Activated T-helper 17 cell treated with anti-CD3 and anti-CD28 coated beads, Interleukin-2, amount 50 U/mL, for 72 hours (primary cell): ENCODE measurements at places on chromosomes 3 and 15. TPM values are rescaled to one million over a fixed set of nuclear protein-coding genes. Genes with fewer than 3 reads are reported as not detected.

Gene CNTN3
- not detected for total RNA-seq

Gene PLSCR2
- not detected for total RNA-seq

Gene CGNL1
- total RNA-seq = not detected

Gene PLS1
- 1.5 TPM for total RNA-seq

Gene WDR5B
- total RNA-seq = 2.3 TPM

DNA sequence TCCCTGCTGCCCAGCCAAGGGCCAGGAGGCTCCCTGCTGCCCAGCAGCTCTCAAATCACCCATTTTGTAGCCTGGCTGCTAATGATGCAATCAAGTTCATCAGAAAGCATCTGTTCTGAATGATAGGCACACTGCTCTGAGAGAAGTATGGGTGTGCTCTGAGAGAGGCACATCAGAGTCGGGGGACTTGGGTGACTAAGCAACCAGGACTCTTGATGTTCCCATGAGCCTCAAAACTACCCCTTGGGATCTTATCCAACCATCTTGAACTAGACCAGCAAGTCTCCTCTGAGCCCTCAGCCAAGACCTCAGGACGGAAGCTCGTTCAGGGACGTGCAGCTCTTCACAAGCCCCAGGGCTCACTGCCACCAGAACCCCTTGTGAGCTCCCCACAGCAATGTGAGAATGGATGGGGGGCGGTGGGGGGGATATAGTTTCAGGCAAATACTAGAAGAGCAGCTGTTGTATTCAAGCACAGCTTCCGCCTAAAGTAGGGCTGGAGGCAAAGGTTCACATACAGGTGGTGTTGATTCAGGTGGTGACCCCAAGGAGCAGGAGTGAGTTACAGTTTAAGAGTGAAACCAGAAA is 52.2 kb upstream of the HES1 start:
- no peak for ATAC-seq

- ATAC-seq = no peak
Measured at GRCh38 chr3:99023590-99024192, 122.2 kb upstream of the DCBLD2 start.

GRCh38 chr3:188562144-188562543 is 408.2 kb downstream of the LPP start:
- no peak for ATAC-seq

GRCh38 chr15:75925440-75925839 is 21.8 kb downstream of the FBXO22 start:
- ATAC-seq = no peak

GRCh38 chr3:96836153-96836915 is 21.9 kb downstream of the EPHA6 start:
- no peak for ATAC-seq

DNA sequence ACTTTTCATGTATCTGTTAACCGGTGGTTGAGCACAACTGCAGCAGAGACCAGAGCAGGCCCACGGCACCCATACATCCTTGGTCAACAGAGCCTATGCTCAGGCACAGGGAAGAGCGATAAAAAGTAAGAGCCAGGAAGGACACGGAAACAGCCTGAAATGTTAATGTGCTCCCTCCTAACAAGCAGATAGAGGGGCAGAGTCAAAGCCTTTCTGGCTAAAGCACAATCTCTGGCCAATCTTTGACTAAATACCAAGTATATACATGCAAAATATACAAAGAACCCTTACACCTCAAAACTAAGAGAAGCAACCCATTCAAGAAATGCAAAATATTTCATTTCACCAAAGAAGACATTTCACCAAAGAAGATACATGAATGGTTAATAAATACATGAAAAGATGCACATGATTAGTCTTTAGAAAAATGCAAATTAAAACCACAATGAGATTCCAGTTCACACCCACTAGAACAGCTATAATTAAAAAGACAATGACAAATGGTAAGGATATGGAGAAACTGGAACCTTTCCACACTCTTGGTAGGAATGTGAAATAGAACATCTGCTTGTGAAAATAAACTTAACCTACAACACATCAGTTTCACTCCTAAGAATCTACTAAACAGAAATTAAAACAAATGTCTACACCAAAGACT is 88.0 kb downstream of the OSBPL10 start:
- ATAC-seq = no peak

DNA sequence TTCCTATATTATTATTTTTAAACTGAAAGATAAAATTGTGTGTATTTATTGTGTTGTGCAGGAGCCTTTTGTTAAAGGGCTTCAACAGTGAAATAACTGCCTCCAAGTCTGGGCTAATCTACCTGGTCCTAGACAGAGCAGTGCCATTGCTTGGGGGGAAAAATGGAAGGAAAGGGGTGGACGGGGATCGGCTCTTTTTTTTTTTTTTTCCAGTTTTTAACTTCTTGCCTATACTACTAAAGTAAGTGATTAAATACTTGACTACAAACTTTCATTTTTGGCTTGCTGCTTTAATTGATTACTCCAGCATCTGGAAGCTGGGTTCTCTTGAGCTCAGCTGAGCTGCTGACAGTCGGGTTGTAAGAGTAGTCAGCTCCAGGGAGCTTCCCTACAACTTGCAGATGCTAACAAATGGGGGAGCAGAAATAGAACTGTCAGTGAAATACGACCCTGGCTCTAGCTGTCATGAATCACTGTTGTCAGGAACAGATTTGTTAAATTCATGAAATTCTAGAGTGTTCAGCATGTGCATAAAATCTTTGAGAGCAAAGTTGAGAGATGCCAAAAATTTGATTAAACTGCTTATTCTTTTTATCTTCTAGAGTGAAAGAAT is 276.7 kb downstream of the ROBO1 start:
- ATAC-seq = no peak

- ATAC-seq = no peak
Measured at GRCh38 chr3:100584101-100584660, 25.2 kb upstream of the ADGRG7 start.

GRCh38 chr15:74680456-74680855 is 15.4 kb downstream of the EDC3 start:
- ATAC-seq = no peak

- no peak for ATAC-seq
Measured at GRCh38 chr15:33019354-33019981, 175.0 kb downstream of the FMN1 start.

DNA sequence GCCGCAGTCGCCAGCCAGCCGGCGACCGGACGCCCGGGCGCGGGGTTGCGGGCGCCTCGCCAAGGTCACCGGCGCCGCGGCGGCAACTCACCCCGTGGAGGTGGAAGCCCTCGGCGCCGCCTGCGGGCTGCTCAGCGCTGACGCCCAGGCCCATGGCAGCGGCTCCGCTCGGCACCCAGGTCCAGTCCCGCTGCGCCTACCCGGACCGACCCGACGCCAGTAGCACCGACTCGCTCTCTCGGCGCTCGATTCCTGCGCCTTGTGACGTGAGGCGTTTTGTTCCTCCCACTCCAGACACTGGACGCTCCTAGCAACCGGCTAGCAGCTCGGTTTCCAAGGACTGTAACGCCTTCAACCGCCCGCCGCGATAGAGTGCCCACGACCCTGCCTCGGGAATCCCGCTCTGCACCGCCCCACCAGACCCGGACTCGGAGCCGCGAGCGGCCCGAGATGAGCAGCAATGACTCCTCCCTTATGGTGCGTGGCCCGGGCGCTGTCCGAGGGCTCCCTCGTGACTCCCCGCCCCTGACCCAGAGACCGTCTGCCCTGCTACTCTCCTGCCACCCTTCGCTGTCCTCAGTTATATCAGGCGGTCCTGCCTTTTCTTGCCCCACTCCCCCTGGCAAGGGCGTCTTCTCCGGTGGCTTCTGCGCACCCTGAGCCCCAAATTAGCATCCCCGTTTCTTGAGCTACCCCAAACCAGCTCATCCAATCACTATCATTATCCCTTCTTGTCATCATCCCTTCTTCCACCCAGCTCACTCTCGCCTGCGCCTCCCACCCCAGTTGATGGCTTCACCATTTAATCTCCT is at the start of the genes GORASP1 and TTC21A:
Gene GORASP1, minus strand, starts transcription at position 240 of the 812 bp plus-strand sequence. Its CDS starts 86 bp downstream, at position 154.
Gene TTC21A, plus strand, starts transcription at position 293 of the 812 bp plus-strand sequence. Its CDS starts 158 bp downstream, at position 451.
- ATAC-seq = peak; percentile 77

DNA sequence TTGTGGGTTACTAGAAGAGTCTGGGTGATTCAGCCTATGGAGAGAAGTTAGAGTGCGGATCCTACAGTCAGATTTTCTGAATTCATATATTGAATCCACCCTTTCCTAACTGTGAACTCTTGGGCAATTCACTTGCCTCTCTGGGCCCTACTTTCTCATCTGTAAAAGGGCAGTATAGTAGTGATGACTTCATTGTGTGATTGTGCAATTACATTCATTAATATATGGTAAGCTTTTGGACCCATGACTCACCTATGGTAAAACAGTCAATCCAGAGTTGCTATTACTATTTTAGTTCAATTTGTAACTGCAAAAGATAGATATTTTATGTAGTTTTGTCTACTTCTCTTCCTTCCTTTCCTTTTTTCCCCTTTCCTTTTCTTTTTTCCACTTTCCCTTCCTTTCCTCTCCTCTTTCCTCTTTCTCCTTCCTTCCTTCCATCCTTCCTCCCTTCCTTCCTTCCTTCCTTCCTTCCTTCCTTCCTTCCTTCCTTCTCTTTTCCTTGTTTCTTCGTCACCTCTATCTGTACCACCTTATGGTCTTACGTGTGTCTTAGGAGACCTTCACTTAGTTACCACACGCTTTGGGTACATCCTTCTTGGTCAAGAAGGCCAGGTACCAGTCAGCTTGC is 37.0 kb downstream of the GMNC start:
- no peak for ATAC-seq

DNA sequence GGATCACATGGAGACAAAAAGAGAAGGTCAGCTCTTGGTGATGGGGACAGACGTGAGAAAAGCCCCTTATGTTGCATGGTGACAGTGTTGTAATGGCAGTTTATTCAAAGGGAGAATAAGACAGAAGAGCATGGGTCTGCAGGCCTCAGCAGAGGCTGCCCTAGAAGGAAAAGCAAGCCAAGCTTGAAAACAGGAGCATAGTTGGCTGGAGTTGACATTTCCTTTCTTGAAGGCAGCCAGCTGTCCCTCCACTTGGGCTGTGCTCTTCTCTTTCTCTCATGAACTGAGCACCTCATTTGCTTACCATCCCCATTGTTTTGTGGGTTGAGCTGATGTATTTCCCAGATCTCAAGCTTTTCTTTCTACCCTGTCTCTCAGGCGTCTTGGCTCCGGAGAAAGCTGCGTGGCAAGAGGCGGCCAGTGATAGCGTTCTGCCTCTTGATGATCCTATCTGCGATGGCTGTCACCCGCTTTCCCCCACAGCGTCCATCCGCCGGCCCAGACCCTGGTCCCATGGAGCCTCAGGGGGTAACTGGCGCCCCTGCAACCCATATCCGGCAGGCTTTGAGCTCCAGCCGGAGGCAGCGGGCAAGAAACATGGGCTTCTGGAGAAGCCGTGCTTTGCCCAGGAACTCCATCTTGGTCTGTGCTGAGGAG is 52.9 kb downstream of the GASK1A start:
- no peak for ATAC-seq
